ENCODE measurements at places on chromosomes 7 and 10.

GRCh38 chr10:114384181-114384580 is 20.1 kb downstream of the AFAP1L2 start:
- DNase-seq: no peak

GRCh38 chr10:11573497-11573896 is 38.0 kb downstream of the USP6NL start:
- DNase-seq: no peak

GRCh38 chr10:30037620-30038336 is 21.6 kb downstream of the JCAD start:
- no peak for DNase-seq

DNA sequence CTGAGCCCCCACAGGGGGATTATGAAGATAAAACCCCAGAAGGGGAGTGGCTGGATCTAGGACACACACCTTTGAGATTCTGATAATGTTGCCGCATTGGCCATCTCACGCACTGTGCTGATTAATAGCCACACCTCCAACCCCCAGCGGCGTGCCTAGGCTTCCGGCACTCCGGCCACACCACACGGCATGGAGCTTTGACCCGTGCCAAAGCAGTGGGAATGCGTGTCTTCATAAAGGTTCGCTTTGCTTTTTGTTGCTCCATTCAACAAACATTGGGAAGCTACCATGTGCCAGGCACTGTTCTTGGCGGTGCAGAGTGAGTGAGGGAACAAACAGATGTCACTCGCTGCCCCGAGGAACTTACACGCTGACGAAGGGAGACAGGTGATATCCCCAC is 117.6 kb downstream of the TCERG1L start:
- DNase-seq: no peak

DNA sequence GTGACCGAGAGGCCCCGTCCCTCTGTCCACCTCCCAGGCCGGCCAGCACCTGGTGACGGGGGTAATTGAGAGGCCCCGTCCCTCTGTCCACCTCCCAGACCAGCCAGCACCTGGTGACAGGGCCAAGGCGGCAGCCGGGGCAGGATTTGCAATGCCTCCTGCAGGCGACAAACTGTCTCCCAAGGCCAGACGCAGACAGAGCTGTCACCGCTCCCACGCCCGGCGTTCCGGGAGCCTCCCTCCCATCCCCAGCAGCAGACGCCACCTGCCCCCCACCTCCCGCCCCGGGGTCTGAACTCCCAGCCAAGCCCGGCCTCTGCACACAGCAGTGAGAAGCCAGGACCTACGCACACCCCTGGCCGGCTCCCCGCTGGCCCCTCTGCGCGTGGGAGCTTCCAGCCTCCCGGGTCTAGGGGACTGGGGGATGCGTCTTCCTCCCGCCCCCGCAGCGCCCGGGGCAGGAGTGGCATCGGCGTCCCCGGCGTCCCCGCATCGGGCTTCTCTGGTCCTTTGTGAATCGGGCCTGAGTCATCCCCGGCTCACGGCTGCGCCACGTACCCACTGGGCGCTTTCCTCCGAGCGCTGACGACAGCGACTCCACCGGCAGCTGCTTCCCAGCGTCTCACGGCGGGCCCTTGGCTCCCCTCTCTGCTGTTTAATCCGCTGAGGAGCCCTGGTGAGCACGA is 95.1 kb upstream of the DIP2C start:
- no peak for DNase-seq

- no peak for DNase-seq
These were observed 340.7 kb upstream of the CELF2 start for GRCh38 chr10:10676972-10677371.

DNA sequence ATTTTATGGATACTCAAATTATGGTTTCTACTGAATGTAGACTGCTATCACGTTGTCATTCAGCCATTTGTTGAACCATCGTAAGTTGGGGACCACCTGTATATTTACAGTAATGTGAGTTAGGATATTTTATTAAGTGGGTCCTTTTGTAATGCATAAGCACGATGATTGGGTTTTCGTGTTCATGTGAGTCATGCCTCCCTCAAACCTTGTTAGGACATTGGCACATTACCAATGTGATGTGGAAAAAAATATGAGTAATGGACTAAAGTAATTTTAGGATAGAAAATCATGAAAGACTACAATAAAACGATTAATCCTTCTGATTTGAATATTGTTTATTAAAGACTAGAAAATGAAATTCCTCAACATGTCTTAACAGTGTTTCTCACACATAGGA is 8.7 kb downstream of the SMC3 start:
- DNase-seq: no peak

DNA sequence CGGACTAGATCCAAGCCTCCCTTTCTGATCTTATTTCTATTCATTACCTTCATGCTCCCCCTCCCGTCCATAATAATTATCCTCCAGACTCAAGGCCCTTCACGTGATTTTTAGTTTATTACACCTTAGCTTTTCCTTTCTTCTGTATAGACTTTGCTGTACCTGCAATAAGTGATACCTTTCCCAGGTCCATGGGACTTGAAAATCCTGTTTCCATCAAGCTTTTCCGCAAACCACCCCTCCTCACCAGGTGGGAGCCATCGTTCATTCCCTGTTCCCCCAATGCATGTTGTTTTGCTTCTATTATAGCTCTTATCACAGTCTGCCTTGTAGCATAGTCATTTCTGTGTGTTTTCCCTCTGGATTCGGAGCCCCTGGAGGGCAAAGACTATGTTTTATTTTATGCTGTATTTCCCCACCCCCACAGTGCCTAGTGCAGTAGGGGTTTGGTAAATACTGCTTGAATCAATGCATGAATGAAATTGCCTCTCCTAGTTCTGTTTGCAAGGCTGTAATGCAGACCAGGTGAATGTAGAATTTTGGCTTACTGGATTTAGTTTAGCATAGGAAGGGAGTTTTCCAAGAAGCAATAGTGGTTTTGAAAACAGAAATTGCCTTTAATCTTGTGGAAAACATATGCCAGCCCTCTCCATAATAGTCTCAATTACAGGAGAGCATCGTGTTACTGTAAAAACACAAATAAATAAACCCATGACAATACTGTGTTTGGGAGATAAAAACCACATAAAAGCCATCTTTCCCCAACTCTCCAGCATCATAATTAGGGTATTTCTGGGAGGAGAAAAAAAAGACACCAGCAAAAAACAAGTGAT is 213.4 kb downstream of the AUTS2 start:
- no peak for DNase-seq

- no peak for DNase-seq
These were observed 106.1 kb downstream of the CRPPA start for GRCh38 chr7:16315280-16315679.
